ENCODE measurements at places on chromosomes 3 and 15.

GRCh38 chr15:44137750-44138149 lies 57.3 kb downstream of the FRMD5 start:
- no peak for DNase-seq

GRCh38 chr3:33358172-33358781 lies 81.0 kb downstream of the FBXL2 start:
- DNase-seq: no peak

GRCh38 chr15:33204087-33204486 lies 9.6 kb upstream of the FMN1 start:
- no peak for DNase-seq

DNA sequence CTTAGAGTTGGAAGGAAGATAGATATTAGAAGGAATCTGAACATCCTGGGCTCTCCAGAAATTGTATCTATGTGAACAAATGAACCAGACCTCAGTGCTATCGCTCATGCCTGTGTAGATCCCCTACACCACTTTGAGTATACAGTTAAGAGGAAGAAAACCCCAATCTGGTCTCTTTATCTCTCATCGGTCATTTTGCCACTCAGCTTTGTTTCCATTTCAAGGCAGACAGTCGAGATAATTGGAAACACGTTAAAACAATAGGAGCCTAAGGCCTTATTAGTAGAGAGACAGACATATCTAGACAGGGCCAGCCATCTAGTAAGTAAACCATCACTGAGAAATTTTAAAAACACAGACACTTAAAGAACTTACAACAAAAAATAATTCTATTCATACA lies 101.6 kb downstream of the MYLK start:
- DNase-seq: no peak

- no peak for DNase-seq
These were observed 408.6 kb downstream of the PDCD6IP start for GRCh38 chr3:34207002-34207401.

Data from activated CD4-positive, alpha-beta T cell treated with anti-CD3 and anti-CD28 coated beads for 48 hours (primary cell).